ENCODE measurements at places on chromosomes 1 and 21.

DNA sequence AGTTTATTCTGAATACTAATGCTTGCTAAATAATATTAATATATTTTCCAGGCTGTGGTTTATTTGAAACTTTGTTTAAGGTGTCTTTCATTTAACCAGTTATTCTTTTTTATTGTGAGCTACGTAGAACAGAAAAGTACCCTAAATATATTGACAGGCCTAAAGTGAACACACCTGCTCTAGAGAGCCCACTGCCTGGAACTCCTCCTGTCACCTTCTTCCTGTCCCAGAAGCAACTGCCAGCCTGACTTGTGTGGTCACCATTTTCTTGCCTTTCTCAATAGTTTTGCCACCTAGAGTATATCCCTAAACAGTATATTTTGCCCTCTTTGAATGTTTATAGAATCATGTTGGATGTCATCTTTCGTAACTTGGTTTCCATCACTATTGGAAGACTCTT is 48.5 kb downstream of the SCCPDH start:
- no peak for DNase-seq

GRCh38 chr1:161718559-161719324 is 2.6 kb upstream of the FCRLB start:
- peak; percentile 46 for DNase-seq

- DNase-seq: no peak
Observed at GRCh38 chr1:58573705-58574591, 3.1 kb downstream of the TACSTD2 start.

DNA sequence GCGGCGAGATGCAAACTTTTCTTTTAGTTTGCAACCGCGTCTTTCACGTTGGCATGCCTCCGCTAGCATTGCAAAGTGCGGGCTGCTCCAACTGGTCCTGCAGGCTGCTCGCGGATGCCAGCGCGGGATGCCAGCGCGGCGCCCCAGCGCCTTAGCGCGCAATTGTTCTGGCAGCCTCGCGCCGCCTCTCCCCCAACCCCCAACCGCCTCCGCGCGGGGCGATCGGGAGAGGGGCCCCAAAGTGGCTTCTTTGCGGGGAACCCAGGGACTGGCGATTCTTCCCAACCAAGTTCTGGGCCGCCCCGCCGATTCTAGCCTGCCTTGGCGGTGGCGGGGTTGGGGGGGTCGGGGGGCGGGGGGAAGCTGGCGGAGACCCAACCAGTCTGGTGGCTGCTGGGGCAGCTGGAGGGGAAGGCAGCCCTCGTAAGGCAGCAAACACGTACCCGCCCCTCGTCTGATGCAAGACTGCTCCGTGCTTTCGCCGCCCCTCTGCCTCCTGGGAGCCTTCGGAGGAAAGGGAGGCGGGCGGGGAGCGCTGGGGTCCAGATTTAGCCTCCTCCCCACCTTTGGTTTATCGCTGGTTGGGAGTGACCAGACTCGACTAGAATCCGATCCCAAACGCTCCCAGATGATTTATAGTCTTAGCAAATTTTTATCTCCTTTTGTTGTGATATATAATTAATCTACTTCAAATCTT is 756 bp downstream of the PHGDH start:
- DNase-seq: no peak

- peak; percentile 77 for DNase-seq
Observed at GRCh38 chr1:8848663-8849386, 29.7 kb downstream of the ENO1 start.

- DNase-seq: no peak
Observed at GRCh38 chr1:194281376-194281775, 1095.0 kb upstream of the B3GALT2 start.

GRCh38 chr1:205985330-205986005 is 17.7 kb downstream of the RAB7B start:
- no peak for DNase-seq

DNA sequence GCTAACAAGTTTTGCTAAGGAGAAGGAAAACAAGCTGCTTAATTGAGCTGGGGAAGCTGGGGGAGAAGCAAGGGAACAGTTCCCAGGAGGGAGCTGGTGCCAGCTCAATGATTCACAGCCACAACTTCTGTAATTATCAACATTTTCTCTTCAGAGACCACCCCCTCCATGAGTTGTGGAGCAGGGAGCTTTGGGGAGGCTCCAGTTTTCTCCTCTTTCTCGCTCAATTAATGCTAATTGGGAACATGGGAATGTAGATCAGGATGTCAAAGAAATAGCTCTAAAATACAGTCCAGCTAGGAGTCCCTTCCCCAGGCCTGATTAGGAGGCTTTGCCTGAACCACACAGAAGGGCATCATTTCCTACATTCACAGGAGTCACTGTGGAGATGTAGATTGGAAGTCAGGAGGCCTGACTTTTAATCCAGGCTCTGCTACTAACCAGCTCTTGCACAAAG is 12.1 kb upstream of the MNDA start:
- peak; percentile 61 for DNase-seq

- DNase-seq: no peak
Observed at GRCh38 chr21:26055841-26056264, 114.7 kb downstream of the APP start.

DNA sequence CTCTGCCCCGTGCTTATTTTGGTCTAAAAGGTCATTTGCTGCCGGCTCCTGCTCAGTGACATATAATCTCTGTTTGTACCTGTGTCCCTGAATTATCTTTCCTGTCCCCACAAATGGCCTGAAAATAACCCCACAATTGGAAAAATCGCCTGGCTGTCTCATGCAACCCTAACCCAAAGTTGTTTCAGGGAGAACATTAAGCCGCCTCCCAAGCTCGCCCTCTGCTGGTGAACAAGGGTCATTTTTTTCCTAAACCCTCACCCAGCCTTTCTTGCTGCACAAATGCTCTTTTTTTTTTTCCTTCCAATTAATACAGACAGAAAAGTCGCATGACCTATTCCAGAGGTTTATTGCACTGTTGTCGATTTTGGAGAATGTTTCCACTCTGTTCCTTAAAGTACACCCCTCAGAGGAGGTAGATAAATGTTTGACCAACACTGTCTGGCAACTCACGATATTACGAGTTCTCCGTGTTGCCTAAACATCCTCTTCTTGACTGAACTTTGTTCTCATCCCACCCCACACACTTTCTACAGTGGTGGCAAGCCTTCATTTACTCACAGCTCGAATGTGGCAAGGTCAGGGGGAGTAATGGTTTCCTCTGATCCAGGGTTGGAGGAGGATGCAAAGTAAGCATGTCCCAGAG is 148.7 kb downstream of the ZZZ3 start:
- DNase-seq: peak; percentile 78

GRCh38 chr1:82700476-82700875 is 899.7 kb downstream of the ADGRL2 start:
- no peak for DNase-seq

- no peak for DNase-seq
Observed at GRCh38 chr21:33937146-33937545, 21.5 kb upstream of the ATP5PO start.

GRCh38 chr1:161198194-161198896 is 509 bp downstream of the ADAMTS4 start:
- DNase-seq: no peak

GRCh38 chr1:160134791-160135572 is 16.4 kb upstream of the ATP1A4 start:
- DNase-seq: peak; percentile 38

- DNase-seq: peak; percentile 58
Observed at GRCh38 chr1:42176902-42177519, 12.5 kb upstream of the GUCA2A start.

DNA sequence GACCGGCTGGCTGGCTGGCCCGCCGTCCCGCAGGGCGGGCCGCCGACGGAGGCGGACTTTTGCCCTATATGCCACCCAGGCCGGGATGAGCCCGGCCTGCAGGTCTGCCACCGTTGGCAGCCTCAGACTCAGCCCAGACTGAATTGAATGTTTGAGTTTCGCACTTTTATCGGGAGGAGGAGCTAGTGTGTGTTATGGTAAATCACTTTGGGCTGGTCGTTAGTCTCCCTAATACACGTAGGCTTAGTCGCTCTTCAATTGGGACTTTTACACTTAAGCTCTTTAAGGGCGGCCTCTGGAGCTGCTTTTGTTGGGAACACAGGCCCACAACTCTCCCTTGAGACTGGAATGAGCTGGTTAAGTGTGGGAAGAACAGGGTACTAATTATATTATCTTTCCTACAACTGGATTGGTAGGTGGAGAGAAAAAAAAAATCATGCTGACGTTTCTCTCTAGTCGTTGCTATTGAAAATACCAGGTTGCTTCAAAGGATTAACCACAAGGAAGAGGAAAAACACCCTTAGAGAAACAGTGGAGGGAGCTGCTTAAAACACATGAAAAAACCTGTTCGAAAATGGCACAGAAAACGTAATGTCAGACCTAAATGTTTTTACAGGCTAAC is 1.4 kb upstream of the IRF2BP2 start:
- no peak for DNase-seq

- no peak for DNase-seq
Observed at GRCh38 chr1:182624577-182624976, 20.4 kb upstream of the RGS16 start.

GRCh38 chr1:213600879-213601278 is 386.9 kb upstream of the PROX1 start:
- DNase-seq: no peak

- DNase-seq: no peak
Observed at GRCh38 chr1:35845766-35846165, 37.2 kb upstream of the AGO1 start.

DNA sequence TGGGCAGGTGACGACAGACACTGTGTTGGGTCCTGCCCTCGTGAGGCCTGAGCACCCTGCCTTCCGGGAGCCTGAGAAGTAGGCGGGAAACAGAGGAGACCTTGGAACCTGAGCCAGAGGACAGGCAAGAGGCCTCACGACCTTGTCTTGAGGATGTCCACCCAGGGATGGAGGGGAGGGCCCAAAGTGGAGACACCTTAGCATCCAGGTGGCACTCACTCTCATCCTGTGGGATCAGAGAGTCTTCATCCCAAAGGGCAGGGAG is 347.2 kb downstream of the NPHP4 start:
- no peak for DNase-seq

DNA sequence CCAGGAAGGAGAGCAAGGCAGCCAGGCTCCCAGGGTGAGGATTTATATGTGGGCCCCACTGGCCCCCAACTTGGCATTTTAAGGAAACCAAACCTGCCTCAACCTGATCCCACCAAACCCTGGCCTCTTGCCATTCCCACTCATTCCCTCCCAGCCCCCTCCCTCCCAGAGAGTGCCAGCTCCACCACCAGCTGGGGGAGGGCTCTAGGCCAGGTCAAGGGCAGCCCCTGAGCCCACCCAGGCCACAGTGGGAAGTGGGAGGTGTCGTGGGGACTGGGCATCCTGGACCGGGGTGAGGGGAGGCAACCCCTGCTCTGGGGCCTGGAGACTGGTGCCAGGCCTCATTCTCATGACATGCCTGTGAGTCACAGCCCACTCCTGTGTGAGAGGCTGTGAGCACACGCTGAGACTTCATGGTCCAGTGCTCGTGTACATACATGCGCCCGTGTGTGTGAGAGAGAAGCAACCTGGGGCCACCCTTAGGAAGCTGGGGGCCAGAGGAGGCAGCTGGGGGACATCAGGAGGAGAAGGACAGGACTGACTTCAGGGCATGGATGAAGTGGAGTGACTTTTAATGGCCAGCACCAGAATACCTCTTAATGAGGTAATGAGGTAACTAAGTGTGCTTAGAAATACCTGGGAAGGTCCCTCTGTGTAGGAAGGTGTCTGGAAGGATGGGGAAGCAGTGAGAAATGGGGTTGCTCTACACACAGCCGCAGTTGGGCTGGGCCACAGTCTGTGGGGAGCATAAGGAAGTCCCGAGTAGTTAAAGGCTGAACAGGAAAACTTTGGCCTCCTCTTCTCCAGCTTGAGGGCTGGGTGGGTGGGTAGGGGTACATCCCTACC is at the start of gene S100A2:
S100A2 (minus strand) TSS at position 316 of the 846 bp plus-strand sequence. CDS start 1,967 bp downstream, outside the sequence.
- peak; percentile 90 for DNase-seq

DNA sequence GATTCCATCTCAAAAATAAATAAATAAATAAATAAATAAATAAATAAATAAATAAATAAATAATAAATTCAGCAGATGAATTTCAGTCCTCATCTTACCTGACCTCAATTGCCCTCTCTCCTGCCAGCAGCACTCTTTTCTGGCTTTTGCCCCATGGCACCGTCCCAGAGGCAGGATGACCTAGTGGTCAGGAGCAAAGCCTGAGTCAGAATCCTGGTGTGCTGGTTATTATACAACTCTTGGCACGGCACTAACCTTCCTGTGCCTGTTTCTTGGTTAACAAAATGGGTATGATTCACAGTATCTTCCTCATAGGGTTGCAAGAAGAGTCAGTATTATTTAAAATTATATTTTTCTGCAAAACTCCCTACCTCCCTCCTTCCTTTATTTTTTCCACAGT is 43.0 kb downstream of the NKAIN1 start:
- peak; percentile 28 for DNase-seq

- DNase-seq: no peak
Observed at GRCh38 chr21:34671462-34671861, 2.7 kb downstream of the CLIC6 start.

GRCh38 chr1:220077887-220078286 is 11.7 kb downstream of the BPNT1 start:
- DNase-seq: no peak

GRCh38 chr1:153364766-153365666 is 7.4 kb downstream of the S100A9 start:
- peak; percentile 65 for DNase-seq

GRCh38 chr1:24541711-24542346 is 14.1 kb upstream of the NCMAP start:
- DNase-seq: peak; percentile 42

DNA sequence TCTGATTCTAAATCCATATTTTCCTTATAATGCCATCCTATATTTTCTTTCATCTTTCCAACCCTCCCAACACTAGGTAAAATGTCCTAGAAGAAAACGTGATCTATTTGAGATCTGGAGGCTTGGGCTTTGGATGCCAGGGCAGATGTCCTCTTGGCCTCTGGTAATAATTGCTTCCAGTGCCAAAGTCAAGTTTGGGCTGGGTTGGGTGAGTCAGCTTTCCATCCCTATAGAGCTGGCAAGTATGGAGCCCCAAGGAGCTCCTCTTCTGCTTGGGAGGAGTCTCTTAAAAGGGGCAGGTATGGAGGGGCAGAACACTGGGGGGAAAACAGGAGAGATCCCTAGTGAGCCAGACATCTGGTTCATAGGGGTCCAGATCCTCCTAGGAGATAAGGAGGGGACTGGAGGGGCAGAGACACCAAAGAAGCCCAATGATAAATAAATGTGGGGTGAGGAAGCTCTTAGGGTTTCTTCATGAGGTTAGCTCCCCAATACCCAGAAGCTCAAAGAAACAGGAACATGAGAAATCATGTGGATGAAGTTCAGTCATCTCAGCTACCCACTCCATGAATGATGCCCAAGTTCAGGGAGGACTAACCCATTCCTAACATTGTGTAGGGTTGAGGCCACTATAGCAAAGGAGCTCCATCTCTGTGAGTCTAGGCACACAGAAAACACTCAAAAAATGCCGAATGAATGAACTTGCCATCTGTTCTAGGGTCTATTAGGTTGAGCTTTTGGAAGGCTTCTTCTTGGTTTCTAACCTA is 3.5 kb downstream of the C1orf116 start:
- DNase-seq: peak; percentile 51

GRCh38 chr1:177629526-177629925 is 340.3 kb downstream of the SEC16B start:
- DNase-seq: no peak

DNA sequence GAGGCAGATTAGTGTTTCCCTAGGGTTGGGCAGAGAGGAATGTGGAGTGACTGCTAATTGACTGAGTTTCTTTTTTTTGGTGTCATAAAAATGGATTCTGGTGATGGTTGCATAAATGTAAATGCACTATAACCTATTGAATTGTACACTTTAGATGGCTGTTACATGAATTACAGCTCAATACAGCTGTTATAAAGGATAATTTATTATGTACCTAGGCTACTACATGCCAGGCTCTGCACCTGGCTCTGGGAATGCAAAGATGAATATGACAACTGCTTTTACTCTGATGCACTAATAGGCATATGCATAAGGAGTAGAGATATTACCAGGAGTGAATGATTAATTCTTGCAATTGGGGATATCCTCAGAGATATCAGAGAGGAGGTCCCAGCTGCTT is 345.3 kb downstream of the PTBP2 start:
- DNase-seq: no peak

All from suppressor macrophage treated with lipopolysaccharide for 1 hour (primary cell).